Globus pallidus (tissue), 1 donor: ENCODE measurements at places on chromosomes 6 and 20.
A peak's percentile ranks its signal among the peaks of the same experiment; 100 is the strongest.

DNA sequence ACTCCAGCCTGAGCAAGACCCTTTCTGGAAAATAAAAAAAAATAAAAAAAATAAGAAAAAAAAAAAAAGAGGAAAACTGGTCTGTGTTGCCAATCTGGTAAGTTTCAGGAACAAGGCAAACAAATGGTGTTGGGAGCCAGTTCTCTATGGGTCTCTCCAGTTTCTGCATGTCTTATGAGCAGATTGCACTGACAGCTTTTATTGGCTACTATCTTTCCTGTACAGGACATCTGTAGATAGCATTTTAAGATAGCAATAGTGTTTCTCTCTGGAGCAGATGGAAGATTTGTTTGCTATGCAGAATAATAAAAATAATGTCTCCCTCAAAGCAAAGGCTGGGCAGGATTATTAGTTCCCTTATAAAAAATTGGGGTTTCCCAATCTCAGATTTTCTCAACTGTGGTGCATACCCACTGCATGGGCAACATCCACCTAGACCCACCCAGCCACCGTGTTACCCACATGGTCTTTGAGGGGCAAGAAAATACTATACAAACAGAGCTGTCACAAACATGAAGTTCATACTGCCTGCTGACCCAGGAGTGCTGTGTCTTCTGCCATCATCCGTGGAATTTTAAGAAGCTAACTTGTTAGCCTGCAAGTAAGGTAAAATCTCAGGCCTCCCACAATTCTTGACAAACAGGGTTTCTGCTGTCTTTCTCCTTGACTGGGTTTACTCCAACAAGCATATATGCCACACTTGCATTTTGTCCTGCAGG, 9.5 kb downstream of the GMDS start:
- no peak for DNase-seq

- DNase-seq = no peak
Measured at GRCh38 chr20:3277686-3278465, 38.9 kb upstream of the SLC4A11 start.

- peak; percentile 71 for DNase-seq
Measured at GRCh38 chr6:168956884-168957730, 296.5 kb downstream of the THBS2 start.

GRCh38 chr6:101401171-101401570, 7.7 kb downstream of the GRIK2 start:
- no peak for DNase-seq

DNA sequence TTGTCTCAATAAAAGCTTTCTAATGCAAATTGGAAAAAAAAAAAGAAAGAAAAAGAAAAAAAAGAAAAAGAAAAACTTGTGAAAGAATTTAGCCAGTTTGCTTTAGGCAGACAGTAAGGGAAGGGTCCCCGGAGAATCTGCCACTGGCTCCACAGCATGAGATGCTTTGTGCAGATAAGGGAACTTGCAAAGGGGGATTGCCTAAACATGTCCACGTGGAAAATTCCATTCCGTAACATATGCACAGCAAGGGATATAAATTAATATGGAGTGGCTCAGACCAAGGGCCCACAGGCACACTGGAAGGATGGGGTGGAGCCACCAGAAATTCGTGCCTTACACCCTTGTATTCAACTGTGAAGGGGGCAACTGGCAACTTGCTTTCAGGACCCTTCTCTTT, 45.4 kb downstream of the MKKS start:
- no peak for DNase-seq

DNA sequence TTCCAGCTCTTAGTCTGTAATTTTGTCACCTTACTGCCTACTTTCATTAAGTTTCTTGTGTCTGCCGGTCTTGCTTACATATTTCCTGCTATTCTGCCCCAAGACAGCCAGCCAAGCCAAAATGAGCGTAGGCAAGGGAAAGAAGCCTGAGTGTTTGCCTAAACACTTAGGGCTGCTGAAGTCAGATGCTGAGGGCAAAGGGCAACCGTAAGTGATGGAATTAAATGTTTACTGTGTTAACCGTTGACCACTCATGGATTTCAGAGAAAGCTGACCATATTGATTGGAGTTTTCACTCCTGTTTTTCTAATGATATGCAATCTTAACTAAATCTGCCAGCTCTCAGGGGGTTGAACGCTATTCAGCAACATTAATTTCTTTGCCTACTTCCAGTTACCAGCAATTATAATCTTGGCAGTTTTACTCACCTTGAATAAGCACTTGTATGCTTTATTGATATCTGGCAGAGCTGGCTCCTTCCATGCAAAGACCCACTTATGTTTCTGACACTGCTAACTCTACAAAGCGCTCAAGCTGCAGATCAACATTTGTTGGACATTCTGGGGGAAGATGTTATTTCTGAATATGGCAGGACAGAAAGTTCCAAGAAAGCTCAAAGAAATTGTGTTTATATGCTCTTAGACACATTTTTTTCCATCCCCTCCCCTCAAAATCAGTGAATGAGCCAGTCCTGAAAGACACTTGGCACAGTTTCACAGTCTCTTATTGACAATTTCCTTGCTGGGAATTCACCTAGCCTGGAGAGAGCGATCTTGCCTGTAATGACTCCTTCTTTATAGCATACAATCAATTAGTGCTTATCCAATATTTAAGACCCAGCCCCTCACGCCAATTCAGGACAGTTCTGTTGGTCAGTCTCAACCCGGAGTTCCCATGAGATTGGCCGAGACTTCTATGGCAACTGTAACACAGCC, 183.8 kb downstream of the PLCB1 start:
- no peak for DNase-seq

DNA sequence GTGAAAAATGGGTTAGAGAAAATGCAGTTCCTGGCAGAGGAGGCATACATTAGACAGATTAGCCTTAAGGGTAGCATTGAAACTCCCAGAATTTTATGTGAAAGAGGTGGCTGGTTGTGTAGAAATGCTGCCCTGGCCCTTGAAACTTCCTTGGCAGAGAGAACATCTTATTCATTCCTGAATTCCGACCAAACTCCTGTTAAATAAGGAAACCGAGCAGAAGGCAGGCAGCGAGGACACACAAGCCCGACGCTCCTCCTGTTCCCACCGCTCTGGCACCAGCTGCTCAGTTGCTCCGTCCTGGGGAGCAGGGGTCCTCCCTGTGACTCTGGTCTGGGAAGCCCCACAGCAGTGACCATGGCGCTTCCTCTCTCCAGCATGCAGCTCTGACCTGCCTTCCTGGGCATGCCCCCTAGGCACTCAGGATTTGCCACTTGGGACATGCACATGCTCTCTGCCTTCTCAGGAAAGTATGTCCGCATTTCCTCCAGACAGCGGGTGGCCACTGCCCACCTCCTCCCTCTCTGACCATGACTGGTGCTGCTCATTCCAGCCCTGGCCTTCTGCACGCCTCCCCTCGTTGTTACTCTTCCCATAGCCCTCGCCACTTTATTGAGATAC, 35.2 kb upstream of the CLDN20 start:
- DNase-seq = no peak

GRCh38 chr20:25340380-25340779, 50.3 kb downstream of the ABHD12 start:
- DNase-seq = no peak

- no peak for DNase-seq
Measured at GRCh38 chr6:75412969-75413662, 80.5 kb downstream of the FILIP1 start.

DNA sequence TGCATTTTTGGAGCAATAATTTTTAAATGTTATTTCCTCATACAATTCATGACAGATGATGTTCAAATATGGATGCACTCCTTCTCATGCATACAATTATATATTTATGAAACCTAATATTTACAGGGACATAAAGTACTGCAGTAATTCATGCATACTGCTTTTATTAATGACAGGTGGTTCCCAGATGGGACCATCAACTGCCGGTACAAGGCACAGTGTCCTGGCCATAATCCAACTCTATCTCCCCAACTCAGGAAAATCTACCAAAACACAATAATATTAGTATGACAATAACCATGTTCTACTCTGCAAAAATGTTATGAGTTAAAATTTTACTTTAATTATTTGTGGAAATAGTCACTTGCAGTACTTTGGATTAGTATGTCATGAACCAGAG, 77.8 kb downstream of the VIP start:
- no peak for DNase-seq

- peak; percentile 31 for DNase-seq
Measured at GRCh38 chr6:149015535-149016525, 269.0 kb downstream of the UST start.
